Thoracic aorta (tissue), 2 donors: ENCODE measurements at places on chromosomes 5 and 9.
A peak's percentile ranks its signal among the peaks of the same experiment; 100 is the strongest.

DNA sequence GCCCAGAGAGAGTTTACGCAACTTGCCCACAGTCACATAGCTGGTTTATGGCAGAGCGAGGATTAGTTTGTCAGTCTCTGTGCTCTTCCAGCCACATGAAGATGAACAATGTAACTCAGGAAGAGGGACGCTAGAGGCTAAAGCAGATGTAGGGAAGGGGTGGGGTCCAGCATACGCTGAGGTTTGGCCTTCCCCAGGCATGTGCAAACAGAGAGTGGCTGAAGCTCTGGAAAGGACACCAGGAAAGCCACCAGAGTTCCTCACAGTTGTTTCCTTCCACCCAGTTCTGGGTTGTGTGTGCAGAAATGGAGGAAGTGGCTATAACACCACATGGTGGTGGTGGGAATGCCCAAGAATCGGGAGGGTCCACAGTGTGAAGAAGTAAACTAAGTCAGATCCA, 60.0 kb downstream of the SNX18 start:
- H3K27me3 ChIP-seq = no peaks in the 10 kb centered on the region
- no peak overlapping the region for H3K4me3 ChIP-seq
- no peaks in the 10 kb centered on the region for H3K36me3 ChIP-seq
- H3K4me1 ChIP-seq = peaks cover 33% of the 10 kb centered on the region

DNA sequence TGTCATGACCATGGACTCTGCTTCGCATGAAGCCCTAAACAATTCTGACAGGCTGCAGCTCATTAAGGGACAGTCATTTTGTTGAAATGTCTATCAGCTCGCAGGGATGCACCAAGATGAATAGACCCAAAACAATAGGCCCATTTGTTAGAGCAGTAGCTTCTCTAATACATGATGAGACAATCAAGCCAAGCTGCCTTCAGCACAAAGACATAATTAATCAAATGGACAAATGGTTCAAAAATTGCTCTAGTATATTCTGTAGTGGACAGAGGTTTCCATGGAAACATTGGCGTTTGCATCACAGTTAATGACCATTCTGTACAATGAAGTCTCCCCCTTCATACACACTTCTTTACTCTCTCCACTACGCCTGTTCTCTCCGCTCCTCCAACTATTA, 274.6 kb downstream of the ANXA1 start:
- H3K4me3 ChIP-seq = no peak overlapping the region
- no peaks in the 10 kb centered on the region for H3K4me1 ChIP-seq
- no peak overlapping the region for H3K27ac ChIP-seq
- no peak for DNase-seq

DNA sequence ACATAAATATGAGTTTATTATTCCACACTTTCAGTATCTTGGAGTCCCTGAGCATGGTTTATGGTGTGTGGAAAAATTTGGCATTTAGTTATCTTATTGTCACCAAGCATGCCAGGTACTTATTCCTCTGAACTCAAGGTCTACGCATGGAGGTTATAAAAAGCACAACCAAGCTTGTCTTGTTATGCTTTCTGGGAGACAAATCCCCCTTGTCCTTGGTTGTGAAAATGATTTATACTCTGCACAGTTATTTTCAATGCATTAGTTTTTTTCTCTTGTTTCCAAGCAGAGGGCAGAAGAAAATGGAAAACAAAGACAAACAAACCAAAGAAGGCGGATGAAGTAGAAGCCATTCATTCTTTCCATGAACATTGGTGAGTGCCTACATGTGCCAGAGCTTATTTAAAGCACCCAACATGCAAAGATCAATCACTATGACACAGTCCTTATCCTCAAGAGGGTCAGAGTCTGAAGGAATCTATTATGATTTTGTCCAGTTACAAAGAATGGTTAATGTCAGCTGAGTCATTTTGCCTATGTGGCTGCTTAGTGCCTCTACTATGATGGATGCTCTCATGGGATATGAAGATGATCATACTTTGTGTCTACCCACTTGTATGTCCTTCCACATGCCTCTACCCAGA, 323.1 kb downstream of the TENT4A start:
- H3K36me3 ChIP-seq = no peaks in the 10 kb centered on the region
- DNase-seq = no peak
- H3K27me3 ChIP-seq = no peaks in the 10 kb centered on the region
- H3K4me3 ChIP-seq = no peak overlapping the region
- no peaks in the 10 kb centered on the region for H3K4me1 ChIP-seq

- no peak overlapping the region for H3K27ac ChIP-seq
- DNase-seq = no peak
- no peaks in the 10 kb centered on the region for H3K36me3 ChIP-seq
- H3K27me3 ChIP-seq = no peaks in the 10 kb centered on the region
- H3K4me3 ChIP-seq = no peak overlapping the region
Observed at GRCh38 chr9:33517373-33517772, 6.7 kb upstream of the ANKRD18B start.

DNA sequence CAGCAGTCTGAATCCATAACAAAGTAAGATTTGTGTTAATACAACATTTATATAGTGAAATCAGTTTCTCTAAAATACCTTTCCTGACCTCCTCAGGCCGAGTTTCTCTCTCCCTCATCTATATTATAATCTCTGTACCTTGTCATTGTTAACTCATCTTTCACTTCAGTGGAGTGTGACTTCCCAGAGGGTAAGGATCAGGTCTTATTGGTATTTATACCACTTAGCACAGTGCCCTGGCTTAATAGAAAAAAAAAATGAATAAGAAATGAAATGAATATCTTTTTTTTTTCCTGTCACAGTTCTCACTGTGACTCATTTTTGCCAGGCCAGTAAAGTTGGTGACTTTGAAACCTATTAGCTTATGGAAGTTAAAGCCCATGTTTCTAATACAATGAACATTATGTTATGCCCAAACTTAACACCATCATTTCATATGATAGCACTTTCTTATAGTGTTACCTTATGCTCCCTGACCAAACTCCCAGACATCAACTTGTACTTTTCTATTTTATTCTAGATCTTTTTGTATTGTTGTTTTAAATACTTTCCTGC, 90.1 kb downstream of the NR3C1 start:
- H3K4me1 ChIP-seq = peaks cover 37% of the 10 kb centered on the region
- DNase-seq = no peak
- H3K27me3 ChIP-seq = no peaks in the 10 kb centered on the region

- no peaks in the 10 kb centered on the region for H3K27me3 ChIP-seq
- H3K4me1 ChIP-seq = peaks cover 7% of the 10 kb centered on the region
- peaks cover 18% of the 10 kb centered on the region for H3K36me3 ChIP-seq
- peak overlapping the region; percentile 35 for H3K27ac ChIP-seq
Observed at GRCh38 chr5:138903130-138903775, 28.1 kb upstream of the LRRTM2 start.

DNA sequence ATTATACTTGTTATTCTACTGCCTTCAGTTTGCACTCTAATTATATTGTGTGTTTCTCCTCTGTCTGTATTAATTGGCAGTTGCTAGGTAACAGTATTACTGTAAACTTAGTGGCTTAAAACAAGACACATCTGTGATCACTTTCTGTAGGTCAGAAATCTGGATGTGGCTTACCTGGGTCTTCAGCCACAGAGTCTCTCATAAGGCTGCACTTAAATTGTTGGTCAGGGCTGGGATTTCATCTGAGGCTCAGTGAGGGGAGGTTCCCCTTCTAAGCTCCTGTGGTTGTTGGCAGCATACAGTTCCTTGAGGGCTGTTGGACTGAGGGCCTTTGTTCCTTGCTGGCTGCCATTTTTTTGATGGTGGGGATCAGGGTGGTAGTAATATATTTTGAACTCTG, 68.8 kb downstream of the SLC44A1 start:
- no peaks in the 10 kb centered on the region for H3K27me3 ChIP-seq
- H3K4me3 ChIP-seq = no peak overlapping the region
- no peaks in the 10 kb centered on the region for H3K4me1 ChIP-seq

DNA sequence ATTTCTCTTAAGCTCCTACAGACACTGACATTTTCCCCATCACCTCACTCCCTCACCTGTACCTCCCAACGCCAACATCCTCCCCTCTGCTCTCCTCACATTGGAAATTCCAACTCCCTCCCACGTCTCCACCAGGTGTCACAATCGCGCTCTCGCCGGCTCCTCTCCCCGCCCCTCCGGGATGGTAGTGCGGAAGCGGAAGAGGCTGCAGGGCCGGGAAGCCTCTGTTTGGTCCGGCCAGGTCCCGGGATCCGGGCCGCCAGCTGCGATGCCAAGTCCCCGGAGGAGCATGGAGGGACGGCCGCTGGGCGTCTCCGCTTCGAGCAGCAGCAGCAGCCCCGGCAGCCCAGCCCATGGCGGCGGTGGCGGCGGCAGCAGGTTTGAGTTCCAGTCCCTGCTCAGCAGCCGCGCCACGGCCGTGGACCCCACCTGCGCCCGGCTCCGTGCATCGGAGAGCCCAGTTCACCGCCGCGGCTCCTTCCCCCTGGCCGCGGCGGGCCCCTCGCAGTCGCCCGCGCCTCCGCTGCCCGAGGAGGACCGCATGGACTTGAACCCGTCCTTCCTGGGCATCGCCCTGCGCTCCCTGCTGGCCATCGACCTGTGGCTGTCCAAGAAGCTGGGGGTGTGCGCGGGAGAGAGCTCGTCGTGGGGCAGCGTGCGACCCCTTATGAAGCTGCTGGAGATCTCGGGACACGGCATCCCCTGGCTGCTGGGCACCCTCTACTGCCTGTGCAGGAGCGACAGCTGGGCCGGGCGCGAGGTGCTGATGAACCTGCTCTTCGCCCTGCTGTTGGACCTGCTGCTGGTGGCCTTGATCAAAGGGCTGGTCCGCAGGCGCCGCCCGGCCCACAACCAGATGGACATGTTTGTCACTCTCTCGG, at the start of gene PLPP6:
Gene PLPP6, plus strand, starts transcription at position 187 of the 881 bp plus-strand sequence. Its CDS starts 82 bp downstream, at position 269.
- peak within 1 kb of the TSS; percentile 64 for H3K27ac ChIP-seq
- peaks cover 13% of the 10 kb centered on the region for H3K4me1 ChIP-seq
- H3K4me3 ChIP-seq = peak within 1 kb of the TSS; percentile 90
- H3K27me3 ChIP-seq = no peaks in the 10 kb centered on the region
- H3K36me3 ChIP-seq = no peaks in the 10 kb centered on the region

DNA sequence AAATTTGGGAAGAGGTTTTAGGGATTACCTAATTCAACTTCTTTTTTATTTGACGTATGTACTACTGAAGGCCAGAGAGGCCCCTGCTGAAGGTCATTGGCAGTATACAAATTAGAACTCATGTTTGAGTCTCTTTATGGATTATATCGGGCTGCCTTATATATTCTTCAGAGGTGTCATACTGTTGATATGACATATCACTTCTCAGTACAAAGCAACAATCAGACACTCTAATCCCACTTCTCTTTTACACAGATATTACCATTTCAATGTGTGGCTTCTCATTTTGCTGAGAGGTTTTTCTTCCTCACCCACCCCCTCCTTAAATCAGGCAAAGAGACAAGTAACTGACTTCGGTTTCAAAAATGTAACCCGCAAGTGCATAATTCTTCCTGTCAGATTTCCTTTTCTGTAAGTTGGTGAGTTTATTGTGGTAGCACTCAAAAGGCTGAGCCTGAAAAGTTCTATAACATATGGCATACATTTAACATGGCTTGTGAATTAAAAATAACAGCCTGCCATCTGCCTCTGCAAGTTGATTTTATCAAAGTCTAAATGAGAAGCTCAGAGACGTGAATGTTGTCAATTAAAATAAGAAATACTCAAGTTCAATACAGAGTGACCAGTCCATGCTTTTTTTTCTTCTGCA, 163.6 kb upstream of the RORB start:
- H3K27ac ChIP-seq = no peak overlapping the region
- H3K4me1 ChIP-seq = no peaks in the 10 kb centered on the region
- no peak for DNase-seq
- H3K36me3 ChIP-seq = no peaks in the 10 kb centered on the region
- H3K27me3 ChIP-seq = no peaks in the 10 kb centered on the region

- DNase-seq = no peak
- H3K27ac ChIP-seq = no peak overlapping the region
- H3K36me3 ChIP-seq = no peaks in the 10 kb centered on the region
- no peaks in the 10 kb centered on the region for H3K27me3 ChIP-seq
- H3K4me1 ChIP-seq = no peaks in the 10 kb centered on the region
Observed at GRCh38 chr9:123825342-123826060, 104.4 kb downstream of the DENND1A start.

DNA sequence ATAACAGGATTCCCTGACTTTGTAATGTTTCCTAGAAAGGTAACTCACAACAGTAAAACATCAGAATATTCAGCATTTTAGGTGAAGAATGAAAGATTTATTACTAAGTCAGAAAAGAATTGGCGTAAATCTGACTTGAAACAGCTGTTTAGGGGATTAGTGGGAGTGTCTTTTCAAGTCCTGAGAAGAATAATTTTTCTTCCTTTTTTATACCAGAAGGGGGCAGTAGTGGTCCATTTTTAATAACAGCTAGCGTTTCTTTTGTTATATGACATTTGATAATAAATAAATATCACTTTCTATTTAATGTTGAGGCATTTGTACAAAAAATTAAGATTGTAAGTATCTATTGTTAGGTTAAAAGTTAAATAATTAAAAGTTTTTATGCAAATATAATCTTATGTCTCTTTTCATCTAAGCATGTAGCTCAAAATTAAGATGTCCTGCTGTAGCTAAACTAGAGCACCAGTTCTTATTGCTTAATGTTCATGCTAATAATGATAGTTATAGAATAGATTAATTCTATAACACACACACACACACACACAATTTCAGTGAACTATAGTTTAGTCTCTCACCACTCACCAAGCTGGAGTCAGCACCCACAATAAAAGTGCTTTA, 258.7 kb upstream of the ARRDC3 start:
- no peak overlapping the region for H3K27ac ChIP-seq
- H3K36me3 ChIP-seq = no peaks in the 10 kb centered on the region
- DNase-seq = no peak
- H3K4me3 ChIP-seq = no peak overlapping the region
- no peaks in the 10 kb centered on the region for H3K4me1 ChIP-seq

- no peaks in the 10 kb centered on the region for H3K27me3 ChIP-seq
- H3K4me1 ChIP-seq = peaks cover 33% of the 10 kb centered on the region
- no peak overlapping the region for H3K27ac ChIP-seq
- no peak for DNase-seq
- no peak overlapping the region for H3K4me3 ChIP-seq
Observed at GRCh38 chr9:115653171-115653606, 500.4 kb upstream of the PAPPA start.

GRCh38 chr5:134585966-134586365, 46.7 kb downstream of the SAR1B start:
- peaks cover 23% of the 10 kb centered on the region for H3K4me1 ChIP-seq
- no peak for DNase-seq
- no peaks in the 10 kb centered on the region for H3K27me3 ChIP-seq
- H3K4me3 ChIP-seq = no peak overlapping the region
- no peaks in the 10 kb centered on the region for H3K36me3 ChIP-seq

- no peak for DNase-seq
- no peak overlapping the region for H3K27ac ChIP-seq
- H3K27me3 ChIP-seq = no peaks in the 10 kb centered on the region
- H3K36me3 ChIP-seq = no peaks in the 10 kb centered on the region
- no peaks in the 10 kb centered on the region for H3K4me1 ChIP-seq
Observed at GRCh38 chr9:108311745-108312144, 544.0 kb downstream of the ACTL7B start.

DNA sequence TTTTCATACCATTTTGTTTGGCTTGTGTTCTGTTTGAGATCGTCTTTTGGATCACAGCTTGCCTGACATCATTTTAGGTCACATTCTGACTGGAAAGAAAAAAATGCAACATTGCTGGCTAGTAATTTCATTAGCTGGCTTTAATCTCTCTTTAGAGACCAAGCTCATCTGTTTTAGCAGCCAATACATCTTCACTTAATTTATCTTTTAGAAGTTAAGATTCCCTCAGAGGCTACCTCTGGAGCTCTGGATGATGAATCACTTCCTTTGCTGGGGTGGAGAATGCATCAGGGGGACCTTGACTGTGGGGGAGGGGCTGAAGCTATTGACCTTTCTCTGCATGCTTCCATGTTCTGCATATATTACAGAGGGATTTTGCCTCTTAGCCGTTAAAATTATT, 181.5 kb upstream of the OTULINL start:
- no peaks in the 10 kb centered on the region for H3K27me3 ChIP-seq
- no peak for DNase-seq
- H3K4me1 ChIP-seq = peaks cover 10% of the 10 kb centered on the region
- peaks cover 10% of the 10 kb centered on the region for H3K36me3 ChIP-seq
- H3K4me3 ChIP-seq = no peak overlapping the region
- no peak overlapping the region for H3K27ac ChIP-seq

GRCh38 chr5:171580502-171581265, 161.2 kb downstream of the FGF18 start:
- no peaks in the 10 kb centered on the region for H3K4me1 ChIP-seq
- DNase-seq = no peak
